NCI-H345 (cell line): ENCODE measurements at places on chromosomes 2 and 18.

GRCh38 chr2:28137221-28137620 lies 246.7 kb downstream of the BABAM2 start:
- DNase-seq, result no peak

DNA sequence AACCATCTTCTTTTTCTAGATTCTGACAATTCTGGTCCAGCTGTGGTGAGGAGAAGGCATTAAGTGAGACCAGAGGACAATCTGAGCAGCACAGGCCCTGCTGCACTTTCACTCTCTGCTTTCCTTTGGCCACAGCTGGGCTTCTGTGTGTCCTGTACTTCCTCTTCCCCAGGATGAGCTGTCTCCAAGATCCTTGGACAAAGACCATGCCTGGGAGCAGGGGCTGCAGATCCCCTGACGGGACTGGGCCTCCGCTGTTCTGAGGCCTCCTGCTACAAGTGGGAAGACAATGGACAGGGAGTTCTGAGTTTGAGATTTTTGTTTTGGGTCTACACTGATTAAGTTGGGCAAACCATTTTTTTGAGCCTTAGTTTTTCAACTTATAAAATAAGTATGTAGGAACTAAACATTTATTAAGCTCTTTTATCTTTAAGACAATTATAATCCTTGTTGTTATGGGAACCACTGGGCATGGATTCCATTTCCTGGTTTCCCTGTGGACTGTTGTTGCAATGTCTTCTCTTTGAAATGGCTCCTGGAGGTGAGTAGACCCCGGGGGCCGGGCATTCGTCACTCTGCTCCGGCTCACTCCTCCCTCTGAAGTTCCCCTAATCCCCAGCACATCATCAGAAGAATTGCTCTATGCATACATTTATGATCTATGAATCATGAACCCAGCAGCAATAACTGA lies 266.6 kb downstream of the ACTR3 start:
- DNase-seq, result no peak

- DNase-seq, result no peak
These were observed 117.9 kb upstream of the NETO1 start for GRCh38 chr18:72985686-72986085.

- no peak for DNase-seq
These were observed at the start of gene ACMSD for GRCh38 chr2:134838143-134838620. TSS of gene ACMSD (plus strand) at chr2:134838616. CDS start at chr2:134838683, 67 bp downstream.

DNA sequence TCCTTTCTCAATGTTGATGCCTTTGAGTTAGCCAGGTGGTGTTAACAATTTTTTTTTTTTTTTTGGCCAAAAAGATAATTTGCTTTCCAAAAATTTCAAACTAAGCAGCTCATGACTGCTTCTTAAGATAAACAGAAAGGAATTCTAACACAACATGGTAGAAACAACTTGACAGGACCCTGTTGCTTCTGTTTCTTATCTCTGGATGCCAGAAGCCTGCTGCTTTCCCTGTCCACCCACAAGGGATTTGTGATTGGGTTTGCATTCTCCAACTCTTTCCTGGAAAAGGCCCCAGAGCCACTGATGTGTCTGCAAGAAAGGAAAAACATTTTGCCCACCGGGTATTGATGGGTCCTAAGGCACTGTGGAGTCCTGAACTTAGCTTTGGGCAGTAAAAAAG lies 217.2 kb upstream of the PKDCC start:
- no peak for DNase-seq
